ENCODE measurements at places on chromosomes 11 and 22.
A peak's percentile ranks its signal among the peaks of the same experiment; 100 is the strongest.

- DNase-seq = no peak
Observed at GRCh38 chr11:83862691-83863090, 576.5 kb upstream of the CCDC90B start.

DNA sequence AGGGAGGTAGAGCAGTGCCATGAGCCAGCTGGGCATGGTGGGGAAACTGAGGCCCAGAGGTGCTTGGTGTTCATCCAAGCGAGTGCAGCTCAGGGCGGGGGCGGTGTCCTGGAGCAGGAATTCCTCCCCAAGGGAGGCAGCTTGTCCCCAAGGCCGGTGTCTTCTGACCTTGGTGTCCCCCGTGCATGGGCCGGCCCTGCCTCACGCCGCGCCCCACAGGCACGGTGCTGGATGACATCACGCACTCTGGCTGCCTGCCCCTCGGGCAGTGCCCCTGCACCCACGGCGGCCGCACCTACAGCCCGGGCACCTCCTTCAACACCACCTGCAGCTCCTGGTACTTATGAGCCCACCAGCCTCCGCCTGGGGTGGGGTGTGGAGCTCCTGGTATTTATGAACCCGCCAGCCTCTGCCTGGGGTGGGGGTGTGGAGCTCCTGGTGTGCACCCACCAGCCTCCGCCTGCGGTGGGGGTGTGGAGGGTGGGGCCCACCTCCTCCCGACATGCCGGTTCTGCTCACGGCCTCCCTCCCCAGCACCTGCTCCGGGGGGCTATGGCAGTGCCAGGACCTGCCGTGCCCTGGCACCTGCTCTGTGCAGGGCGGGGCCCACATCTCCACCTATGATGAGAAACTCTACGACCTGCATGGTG is 6.7 kb downstream of the MUC5B start:
- no peak for DNase-seq

- DNase-seq = no peak
Observed at GRCh38 chr22:43005106-43005505, 9.8 kb downstream of the PACSIN2 start.

- DNase-seq = no peak
Observed at GRCh38 chr22:31329029-31329428, 17.1 kb downstream of the PATZ1 start.

- no peak for DNase-seq
Observed at GRCh38 chr11:130047141-130047540, 22.6 kb upstream of the APLP2 start.

GRCh38 chr11:98725471-98725870 is 295.3 kb upstream of the CNTN5 start:
- DNase-seq = no peak

- no peak for DNase-seq
Observed at GRCh38 chr22:19811211-19811621, 43.5 kb downstream of the GNB1L start.

DNA sequence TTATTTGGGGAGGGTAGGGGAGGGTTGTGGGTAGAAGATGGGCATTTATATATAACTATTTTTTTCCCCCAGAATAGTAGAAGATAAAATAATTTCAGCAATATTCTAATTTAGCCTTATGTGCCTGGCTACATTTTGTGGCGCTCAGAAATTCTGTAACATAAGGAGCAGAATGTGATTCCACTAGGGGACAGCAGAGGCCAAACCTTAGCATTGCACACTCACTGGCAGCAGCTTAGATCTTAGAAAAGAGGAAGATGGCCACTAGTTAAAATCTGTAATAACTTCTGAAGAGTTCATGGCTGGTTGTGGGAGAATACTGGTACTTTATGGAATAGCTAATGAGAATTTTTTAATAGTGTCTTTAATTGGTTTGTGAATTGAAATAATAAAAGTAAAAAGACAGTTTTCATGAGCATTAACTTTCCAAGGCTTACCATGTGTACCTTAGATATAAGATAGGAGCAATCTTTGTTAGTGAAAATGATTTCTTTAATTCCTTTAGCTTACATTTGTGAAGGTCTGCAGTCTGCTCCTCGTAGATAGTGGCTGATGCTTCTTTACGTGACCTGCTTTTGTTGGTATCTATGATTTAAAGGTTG is 33.1 kb downstream of the DDX10 start:
- DNase-seq = peak; percentile 37

GRCh38 chr11:129611661-129612446 is 203.8 kb upstream of the TMEM45B start:
- no peak for DNase-seq

- DNase-seq = no peak
Observed at GRCh38 chr11:94895971-94896370, 77.4 kb downstream of the CWC15 start.

GRCh38 chr11:110519796-110520195 is 90.0 kb downstream of the FDX1 start:
- no peak for DNase-seq

GRCh38 chr22:25166266-25167040 is 33.2 kb upstream of the CRYBB3 start:
- DNase-seq = no peak

- no peak for DNase-seq
Observed at GRCh38 chr11:35180317-35181233, 41.6 kb downstream of the CD44 start.
